ENCODE measurements at places on chromosomes 2 and 18. TPM values are rescaled to one million over a fixed set of nuclear protein-coding genes. Genes with fewer than 3 reads are reported as not detected.
A peak's percentile ranks its signal among the peaks of the same experiment; 100 is the strongest.

DNA sequence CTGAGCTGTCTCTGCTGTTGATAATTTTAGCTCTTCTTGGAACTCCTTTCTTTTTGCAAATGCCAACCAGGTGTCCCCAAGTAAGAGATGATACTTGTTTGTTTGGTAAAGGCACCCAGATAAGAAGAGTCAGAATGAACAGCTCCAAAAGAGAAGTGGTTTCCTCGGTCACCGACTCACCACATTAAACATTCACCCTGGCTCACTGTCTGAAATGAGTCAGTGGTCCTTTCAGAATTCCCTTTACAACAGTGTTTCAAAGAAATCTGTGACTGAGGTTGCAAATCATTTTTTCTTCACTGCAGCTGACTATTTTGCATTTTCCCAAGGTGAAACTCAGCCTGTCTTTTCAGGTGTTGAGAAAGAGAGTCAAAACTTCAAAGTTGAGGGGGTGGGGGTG lies 16.2 kb upstream of the CXCR4 start:
- DNase-seq: no peak

DNA sequence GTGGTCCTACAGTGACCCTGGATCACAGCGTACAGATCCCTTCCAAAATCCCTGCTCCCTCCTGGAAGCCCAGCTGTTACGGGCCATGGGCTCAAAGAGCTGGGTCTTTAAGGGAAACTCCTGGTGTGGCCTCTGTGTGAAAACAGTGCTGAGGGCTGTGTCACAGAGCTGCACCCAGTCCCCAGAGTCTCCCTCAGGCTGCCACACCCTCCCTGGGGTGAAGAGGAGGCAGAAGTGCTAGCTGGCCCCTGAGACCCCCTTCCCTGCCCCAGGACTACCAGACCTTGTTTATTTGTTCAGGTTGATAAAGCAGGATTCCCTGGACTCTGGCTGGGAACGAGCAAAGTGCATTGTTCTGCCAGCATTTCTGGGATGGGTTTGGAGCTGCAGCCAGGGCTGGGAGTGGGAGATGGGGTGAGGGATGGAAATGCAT lies 7.7 kb downstream of the ATOH8 start:
- DNase-seq: no peak

DNA sequence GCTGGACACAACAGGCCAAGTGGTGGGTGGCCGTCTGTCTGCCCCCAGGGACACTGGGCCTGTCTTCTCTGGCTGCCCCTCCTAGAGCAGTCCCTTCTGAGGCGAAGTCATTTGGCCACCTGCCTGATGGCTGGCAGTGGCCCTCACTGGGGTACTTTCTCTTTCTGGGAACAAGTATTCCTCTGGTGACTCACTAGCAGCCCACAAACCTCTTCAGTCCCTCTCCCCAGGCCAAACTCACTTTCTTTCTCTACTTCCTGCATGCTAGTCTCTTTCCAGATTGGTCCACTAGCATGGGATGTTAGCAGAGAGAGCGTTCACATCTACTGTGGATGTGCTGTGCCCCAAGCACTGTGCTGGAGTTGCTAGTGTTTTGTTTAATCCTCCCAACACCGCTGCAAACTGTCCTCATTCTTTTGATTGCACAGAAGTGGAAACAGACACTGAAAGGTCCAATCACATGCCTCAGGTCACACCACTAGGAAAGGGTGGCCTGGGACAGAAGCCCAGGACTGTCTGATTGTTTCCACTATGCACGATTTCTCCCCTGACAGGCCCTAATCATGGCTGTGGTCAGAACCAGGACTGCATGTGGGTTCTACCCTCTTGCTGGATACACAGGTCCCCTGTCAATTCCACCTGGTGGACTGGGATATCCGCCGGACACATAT lies 5.2 kb downstream of the DYSF start:
- DNase-seq: no peak

- no peak for DNase-seq
Measured at GRCh38 chr2:85900366-85900765, 11.6 kb upstream of the ST3GAL5 start.

DNA sequence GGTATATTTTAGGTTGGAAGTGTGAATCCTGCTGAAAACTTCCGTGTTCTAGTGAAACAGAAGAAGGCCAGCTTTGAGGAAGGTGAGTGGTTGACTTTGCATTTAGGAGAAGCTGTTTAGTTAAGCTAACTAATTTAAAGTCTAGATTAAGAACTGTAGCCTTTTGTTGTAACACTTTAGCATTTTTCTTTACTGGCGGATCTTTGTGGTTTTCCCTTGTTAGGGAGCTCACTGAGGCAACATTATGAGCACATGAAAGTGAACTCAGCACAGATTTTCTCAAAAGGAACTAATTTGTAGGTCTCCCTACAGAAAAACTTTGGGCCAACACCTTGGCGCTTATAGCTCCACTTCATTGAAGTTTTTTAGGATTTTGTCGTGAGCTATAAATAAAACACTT lies 52.8 kb downstream of the XRCC5 start:
- DNase-seq: peak; percentile 54

DNA sequence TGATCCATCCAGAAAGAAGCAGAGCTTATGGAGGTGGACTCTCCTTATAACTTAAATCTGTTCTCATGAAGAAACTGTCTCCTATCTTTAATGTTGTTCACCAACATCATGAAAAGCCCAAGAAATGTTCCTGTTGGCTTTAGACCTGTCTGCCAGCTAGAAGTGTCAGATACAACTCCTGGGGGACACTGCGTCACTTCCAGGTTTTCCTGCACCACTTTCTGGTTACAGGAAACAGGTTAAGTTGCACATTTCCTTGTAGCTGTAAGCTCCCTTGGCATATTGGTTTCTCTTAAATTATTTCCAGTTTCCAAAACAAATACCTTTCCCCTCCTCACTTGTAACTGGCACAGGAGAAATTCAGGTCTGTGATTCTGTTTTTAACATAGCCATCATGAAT lies 2.9 kb downstream of the CEP68 start:
- no peak for DNase-seq

GRCh38 chr2:98771721-98772524 lies 41.0 kb upstream of the MGAT4A start:
- DNase-seq: no peak

GRCh38 chr2:97745474-97746174 lies 32.2 kb downstream of the ZAP70 start:
- DNase-seq: no peak

DNA sequence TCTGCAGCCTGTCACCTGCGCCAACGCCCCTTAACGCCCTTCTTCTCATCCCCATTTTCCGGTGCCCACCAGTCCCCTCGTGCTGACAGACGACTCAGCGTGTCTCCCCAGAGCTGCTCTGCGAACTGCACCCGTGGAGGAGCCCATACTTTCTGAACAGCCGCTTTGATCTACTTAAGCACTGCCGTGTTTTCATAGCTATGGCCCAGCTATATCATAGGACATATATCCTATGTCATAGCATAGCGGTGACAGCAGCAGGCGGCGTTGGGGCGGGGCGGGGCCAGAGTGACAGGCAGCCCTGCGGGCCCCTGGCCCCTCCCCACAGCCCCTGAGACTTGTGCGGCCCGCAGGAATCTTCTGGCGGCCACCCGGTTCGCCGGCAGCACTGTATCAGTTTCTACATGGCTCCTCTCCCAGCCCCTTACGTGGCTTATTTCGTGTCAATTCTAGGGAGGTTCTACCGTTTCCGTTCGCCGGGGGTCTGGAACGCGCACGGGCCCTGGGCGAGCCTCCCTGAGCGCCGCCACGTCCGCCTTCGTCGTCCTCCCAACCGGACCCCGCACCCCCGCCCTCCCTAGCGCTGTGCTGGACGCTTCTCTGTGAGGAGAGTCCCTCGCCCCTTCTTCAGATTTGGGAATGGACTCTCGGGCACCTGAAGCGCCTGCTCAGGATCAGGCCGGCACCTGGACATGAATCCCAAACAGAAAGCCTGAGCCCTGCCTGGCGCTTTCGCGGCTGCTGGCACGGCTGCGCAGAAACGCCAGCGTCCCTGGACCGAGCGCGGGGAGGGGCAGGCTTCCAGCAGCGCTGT lies 35.4 kb downstream of the PTPN18 start:
- DNase-seq: peak; percentile 71

DNA sequence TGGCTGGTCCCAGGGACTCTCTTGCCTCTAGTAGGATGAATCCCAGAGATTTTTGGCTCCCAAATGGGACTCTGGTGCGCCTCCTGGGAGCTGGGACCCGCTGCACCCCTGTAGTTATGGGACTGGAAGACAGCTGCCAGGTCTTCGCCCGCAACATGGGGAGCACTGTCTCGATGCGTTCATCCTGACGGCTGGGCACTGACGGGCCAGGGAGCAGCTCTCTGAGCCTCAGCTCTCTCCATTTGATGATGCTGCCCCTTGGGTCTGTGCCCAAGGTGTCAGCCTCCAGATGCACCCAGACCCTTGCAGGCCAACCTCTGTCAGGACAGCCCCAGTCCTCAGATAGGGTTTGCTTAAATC lies 9.3 kb upstream of the ARMC9 start:
- DNase-seq: no peak

The ARHGAP28 gene
- total RNA-seq: 1.8 TPM

The CD302 gene
- total RNA-seq: 12.0 TPM

The SALL3 gene
- not detected for total RNA-seq

The IL36G gene
- not detected for total RNA-seq

The OR6B2 gene
- total RNA-seq: not detected

The AKAIN1 gene
- not detected for total RNA-seq

Measured in SK-MEL-5 (cell line).